Fibroblast of mammary gland (primary cell): ENCODE measurements at places on chromosomes 1 and 21.

DNA sequence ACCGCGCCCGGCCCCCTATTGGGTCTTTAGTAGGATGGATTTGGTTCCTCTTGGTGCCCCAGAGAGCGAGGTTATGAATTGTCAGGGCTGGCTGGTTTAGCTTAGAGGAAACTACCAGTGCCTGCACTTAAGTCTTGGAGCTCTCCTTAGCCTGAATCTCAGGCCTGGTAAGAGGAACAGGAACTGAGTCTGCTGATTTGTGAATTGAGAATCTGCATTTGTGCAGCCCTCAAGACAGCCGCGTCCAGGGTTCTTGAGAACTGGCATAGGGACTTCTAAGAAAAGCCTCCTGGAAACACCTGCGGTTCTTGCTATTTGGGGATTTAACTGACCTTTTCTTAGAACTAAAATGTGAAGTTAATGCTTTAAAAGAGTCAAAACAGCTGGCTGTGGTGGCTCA, 1.7 kb downstream of the NECAP2 start:
- DNase-seq = no peak

- DNase-seq = no peak
These were observed 23.2 kb downstream of the PEA15 start for GRCh38 chr1:160228431-160228830.

DNA sequence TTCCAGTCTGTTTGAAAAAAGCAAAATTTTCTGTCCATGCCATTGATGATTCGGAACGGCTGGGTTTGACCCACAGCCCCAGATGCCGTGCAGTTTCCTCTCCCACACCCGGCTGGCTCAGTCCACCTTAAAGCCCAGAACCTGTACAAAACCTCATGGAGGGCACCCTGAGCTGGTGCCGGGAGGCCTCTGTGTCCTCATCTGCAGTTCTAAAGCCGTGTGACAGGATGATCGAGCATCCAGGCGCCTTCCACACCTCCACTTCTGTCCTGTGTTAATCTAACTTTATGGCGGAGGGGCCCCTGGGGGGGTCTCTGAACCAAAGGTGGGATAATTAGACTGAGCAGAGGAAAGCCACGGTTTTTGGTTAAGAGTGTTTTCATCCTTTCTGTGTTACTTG, 49.6 kb downstream of the SLC37A1 start:
- DNase-seq = no peak

- peak; percentile 90 for DNase-seq
These were observed 48.0 kb downstream of the NID1 start for GRCh38 chr1:236016782-236017400.
